ENCODE measurements at places on chromosomes 2 and 18. TPM values are rescaled to one million over a fixed set of nuclear protein-coding genes. Genes with fewer than 3 reads are reported as not detected.

CACNB4 gene
- 4.1 TPM for total RNA-seq

GRCh38 chr18:46393230-46393629 lies 263.8 kb downstream of the LOXHD1 start:
- DNase-seq: no peak

GRCh38 chr2:223884399-223884798 lies 47.0 kb upstream of the AP1S3 start:
- no peak for DNase-seq

FBXO41 gene
- total RNA-seq: 8.4 TPM

GRCh38 chr2:168328421-168328820 lies 81.0 kb upstream of the STK39 start:
- no peak for DNase-seq
